ENCODE measurements at places on chromosomes 2 and 18. TPM values are rescaled to one million over a fixed set of nuclear protein-coding genes. Genes with fewer than 3 reads are reported as not detected.

SULT1C4 gene
- total RNA-seq, result 287 TPM

CHN1 gene
- 6.5 TPM for total RNA-seq

MAPRE3 gene
- 1.5 TPM for total RNA-seq

LOXHD1 gene
- 0.26 TPM for total RNA-seq

HAUS1 gene
- 35.5 TPM for total RNA-seq

CAVIN2 gene
- total RNA-seq, result 413 TPM

C2orf81 gene
- total RNA-seq, result under 0.01 TPM

Measured in dermis lymphatic vessel endothelial cell (primary cell).